ENCODE measurements at places on chromosomes 16 and 17.

DNA sequence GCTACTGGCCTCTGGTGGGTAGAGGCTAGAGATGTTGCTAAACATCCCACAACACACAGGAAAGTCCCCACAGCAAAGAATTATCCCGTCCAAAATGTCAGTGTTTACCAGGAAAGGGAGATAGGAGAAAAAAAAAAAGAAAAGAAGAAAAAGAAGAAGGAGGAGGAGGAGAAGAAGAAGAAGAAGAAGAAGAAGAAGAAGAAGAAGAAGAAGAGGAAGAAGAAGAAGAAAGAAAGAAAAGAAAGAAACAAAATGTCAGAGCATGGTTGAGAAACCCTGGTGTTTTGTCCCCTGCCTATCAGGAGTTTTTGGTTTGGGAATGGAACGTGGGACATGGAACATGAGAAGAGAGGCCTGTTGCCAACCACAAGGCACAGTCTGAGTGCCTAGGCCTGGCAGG, 2.4 kb downstream of the TMEM95 start:
- no peak for DNase-seq

DNA sequence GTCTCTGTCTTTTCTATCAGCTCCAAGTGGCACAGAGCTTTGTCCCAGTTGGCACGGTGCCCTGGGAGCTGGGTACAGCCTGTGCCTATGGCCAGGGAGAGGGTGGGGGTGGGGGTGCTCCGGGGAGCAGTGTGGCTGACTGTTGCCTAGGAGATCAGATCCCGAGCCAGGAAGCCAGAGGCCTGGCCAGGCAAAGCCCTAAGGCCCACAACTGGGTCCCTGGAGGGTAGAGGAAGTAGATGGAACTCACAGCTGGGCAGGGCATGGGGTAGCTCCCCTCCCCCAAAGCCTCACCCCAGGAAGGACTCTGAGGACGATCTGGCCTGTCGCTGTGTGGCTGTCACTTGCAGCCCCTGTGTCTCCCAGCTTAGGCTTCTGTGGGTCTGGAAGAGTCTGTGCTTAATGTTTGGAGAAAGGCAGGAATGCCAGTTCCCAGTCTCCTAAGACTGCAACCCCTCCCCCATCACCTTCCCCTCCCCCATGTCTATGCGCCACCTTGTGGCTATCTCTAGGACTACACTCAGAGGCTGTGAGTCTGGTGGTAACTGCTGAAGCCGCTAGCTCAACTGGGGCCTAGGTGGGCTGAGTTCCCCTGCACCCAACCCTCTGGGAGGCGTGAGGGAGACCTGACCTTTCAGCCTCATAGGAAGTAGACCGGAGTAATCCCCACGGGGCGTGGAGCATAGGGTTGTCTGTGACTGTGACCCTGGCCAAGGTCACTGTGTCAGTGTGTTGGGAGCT, 12.6 kb downstream of the THRA start:
- peak; percentile 72 for DNase-seq

DNA sequence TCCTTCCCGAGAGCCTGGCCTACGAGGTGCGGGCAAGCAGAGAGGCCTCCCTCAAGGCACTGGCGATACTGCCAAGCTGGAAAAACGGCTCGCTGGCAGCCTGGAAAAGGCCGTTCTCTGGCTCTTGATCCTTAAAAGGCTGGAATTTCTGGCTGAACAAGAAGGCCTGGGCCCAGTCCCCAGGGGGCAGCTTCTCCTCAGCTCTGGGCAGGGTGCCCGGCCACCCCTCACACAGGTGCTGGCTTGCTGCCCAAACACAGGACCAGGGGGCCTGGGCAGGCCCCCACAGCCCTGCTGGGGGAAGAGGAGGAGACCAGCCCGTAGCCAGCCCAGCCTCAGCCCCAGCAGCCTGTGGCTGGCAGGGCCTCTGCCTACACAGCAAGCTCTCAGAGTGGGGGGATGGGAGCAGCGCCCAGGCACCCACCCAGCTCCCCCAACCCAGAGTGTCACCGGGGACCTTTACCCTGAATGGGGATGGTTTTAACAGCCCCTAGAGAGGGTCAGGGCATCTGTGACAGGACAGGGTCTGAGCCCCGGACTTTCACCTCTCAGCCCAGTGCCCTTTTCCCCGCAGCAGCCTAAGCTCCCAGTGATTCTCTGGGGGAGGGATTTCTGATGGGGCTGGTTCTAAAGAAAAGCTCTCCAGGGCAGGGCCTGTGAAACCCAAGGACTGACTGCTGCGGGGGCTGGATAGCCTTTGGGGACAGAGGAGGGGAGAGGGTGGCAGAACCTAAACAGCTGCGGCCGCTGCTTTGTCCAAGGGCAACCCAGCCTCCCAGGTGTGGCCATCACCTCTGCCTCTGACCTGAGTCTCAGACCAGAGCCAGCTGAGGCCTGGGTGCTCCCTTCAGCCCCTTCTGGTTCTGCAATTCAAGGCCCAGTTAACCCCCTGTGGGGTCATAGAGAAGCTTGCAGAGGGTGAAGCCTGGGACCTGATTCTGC, 38.6 kb upstream of the TOB1 start:
- peak; percentile 90 for DNase-seq

DNA sequence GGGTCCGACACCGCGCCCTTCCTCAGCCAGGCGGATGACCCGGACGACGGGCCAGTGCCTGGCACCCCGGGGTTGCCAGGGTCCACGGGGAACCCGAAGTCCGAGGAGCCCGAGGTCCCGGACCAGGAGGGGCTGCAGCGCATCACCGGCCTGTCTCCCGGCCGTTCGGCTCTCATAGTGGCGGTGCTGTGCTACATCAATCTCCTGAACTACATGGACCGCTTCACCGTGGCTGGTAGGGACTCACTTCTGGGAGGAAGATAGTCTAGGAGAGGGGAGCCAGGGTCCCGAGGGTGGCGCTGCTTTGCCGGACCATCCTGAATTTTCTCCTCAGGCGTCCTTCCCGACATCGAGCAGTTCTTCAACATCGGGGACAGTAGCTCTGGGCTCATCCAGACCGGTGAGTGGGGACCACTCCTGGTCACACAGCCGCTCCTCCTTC, 601 bp downstream of the SPNS1 start:
- no peak for DNase-seq

- no peak for DNase-seq
These were observed 203.0 kb downstream of the CPPED1 start for GRCh38 chr16:12600536-12601256.

- DNase-seq, result peak; percentile 69
These were observed 10.0 kb upstream of the C1QTNF8 start for GRCh38 chr16:1105888-1106620.

DNA sequence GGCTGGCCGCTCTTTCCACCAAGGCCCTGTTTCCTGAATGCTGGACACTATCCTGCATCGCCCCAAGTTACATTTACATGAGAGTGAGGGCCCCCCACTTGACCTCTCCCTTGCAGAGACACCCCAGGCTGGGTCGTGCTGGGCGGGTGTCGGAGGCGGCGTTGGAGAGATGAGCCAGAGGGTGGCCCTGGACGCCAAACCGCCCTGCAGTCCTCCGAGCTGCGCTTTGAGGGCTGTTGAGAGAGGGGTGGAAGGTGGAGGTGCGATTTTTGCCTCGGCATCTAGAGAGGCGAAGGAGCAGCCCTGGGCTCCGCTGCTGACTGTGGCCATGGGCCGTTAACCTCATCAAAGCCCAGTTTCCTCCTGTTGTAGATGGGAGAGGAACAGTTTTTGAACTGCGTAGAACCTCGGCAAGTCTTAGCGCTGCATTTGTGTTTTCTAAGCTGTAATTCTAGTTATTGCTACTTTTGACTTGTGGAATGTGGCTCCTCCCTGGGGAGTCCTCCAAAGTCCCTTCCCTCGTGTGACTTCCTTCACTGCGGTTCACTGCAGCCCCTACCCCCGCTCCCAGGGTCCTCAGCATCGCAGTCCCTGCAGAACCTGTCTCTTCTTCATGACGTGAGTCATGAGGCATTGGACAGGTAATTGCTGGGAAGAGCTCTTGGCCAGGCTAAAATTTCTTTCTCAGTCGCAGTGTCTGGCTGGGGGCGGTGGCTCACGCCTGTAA, 986 bp upstream of the ELOB start:
- DNase-seq, result no peak

GRCh38 chr17:37092071-37092470, 143.3 kb downstream of the AATF start:
- DNase-seq, result no peak

DNA sequence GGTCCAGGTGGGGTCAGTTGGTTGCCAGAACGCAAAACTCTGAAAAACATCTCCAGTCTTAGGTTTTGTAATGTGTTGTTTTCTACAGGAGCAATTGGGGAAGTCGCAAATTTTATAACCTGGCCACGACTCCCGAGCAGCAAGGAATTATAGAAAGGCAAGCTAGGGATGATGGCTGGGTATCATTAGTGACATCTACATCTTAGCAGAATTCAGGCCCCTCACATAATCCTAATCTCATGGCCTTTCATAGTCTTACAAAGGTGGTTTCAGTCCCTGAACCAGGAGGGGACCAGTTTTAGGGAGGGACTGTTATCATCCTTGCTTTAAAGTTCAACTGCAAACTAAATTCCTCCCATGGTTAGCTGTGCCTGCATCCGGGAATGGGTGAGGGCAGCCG, 117.9 kb downstream of the RPTOR start:
- no peak for DNase-seq

- DNase-seq, result no peak
These were observed 18.7 kb upstream of the CYB5B start for GRCh38 chr16:69405757-69406156.

- DNase-seq, result no peak
These were observed 70.1 kb upstream of the ARL4D start for GRCh38 chr17:43328650-43329049.

DNA sequence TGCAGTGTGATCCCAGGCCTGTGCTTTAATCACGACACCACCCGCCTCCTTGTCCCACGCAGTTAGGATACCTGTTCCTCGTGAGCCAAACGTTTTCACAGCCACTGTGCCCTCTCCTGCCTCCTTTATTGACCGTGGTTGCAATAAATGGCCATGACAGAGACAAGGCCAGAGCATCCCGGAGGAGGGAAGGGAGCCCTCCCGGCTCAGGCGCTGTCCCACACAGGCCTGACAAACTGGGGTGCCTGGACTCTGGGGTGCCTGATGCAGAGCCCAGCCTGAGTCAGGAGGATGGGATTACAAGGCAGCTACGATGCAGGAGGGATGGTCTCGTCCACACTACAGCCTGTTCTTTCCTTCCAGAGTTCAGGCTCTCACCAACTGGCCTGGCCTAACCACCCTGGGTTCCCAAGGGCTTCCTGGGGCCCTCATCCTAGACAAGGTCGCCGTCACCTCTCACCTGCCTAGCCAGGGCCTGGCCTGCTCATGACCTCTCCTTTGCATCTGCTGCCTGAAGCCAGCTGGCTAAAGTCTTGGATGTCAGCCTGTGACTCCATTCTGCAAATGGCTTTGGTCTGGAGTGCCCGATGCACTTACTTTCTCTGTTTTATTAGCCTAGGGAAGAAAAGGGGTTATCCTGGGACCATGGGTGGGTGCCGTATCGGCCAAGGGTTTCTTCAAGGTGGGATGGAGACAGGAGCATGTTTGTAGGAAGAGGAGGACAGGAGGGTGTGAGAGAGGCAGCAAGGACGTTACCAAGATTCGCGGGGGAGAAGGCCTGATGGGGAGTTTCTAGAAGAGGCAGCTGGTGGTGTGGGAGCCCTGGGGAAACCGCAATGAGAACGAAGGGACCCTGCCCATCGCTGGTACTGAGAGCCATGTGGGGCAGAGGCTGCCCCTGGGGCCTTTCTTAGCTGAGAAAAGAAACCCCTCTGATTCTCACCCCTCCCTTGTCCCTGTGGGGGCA, 234.3 kb upstream of the TNRC6C start:
- DNase-seq, result no peak

DNA sequence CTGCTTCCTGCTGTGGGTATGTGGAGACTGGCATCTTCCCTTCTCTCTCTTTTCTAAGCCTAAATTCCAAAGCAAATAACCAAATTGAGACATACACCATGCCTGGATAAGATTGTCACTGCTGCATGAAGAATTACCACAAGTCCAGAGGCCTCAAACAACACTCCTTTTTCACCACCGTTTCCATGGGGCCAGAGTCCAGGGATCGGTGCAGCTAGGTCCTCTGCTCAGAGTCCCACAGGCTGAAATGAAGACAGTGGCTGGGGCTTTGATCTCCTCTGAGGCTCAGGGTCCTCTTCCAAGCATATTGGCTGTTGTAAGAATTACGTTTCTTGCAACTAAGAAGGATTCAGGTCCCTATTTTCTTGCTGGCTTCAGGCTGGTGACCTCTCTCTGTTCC, 130.4 kb downstream of the SLC39A11 start:
- no peak for DNase-seq

DNA sequence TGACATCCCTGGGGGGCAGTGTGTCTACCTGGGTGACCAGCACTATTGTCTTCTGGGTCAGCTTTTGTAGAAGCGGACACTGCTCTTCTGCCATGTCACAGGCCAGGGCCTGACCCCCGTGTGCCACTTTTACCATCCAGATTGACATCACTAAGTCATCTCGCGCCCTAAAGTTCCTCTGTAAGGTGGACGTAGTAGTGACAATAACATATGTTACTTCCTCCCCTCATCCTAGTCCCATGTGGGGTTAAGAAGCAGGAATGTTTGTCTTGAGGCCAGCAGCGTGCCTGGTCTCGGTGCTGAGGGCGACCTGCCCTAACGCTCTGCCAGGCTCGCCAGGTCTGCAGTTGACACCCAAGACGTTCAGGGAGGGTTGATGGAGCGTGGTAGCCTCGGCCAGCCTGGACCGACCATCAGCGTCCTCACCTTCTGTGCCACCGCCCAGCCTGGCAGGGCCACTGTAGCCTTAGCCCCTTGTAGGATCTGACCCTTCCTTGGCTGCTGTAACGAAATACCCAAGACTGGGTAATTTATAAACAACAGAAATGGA, 20.7 kb downstream of the GAA start:
- DNase-seq, result no peak

DNA sequence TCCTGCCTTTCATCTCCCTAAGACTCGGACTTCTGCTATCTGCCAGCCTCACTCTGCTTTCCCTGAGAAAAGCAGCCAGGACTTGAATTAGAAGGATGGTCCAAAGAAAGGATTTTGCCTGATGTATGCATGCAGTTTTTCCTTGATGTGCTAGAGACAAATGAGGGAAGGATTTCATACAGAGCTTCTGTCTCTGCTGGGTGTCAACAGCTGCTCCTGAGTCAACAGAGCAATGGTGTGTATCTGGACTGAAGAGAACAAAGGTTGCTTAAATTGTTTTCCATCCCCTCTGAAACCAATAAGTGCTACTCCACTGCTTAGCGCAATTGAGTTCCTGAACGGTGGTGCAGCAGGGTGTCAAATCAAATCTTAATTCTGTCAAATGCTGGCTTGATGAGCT, 680.6 kb upstream of the C16orf82 start:
- DNase-seq, result no peak

- no peak for DNase-seq
These were observed 124.8 kb upstream of the RBL2 start for GRCh38 chr16:53309457-53309856.

GRCh38 chr16:2530629-2531318, 434 bp downstream of the CEMP1 start:
- no peak for DNase-seq

DNA sequence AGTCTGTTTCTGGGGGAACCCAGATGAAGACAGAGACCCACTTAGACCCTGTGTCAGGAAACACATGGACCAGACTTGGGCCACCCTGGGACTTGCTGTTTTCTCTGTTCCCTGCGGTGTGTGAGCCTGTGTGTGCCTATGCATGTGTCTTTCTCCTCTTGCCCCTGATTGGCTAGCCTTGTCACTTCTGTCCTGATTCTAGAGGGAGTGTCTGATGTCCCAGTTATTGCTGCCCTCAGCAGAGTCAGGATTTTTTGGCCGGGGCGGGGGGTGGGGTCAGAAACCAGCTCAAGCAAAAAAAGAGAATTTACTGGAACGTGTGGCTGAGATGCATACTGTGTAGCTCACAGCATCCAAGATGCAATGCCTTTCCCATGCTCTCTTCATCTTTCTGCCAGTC, 30.5 kb downstream of the PLCG2 start:
- DNase-seq, result no peak

GRCh38 chr16:89119661-89120141, 26.0 kb downstream of the ACSF3 start:
- DNase-seq, result no peak
